ENCODE measurements at places on chromosomes 6 and 20. TPM values are rescaled to one million over a fixed set of nuclear protein-coding genes. Genes with fewer than 3 reads are reported as not detected.

DNA sequence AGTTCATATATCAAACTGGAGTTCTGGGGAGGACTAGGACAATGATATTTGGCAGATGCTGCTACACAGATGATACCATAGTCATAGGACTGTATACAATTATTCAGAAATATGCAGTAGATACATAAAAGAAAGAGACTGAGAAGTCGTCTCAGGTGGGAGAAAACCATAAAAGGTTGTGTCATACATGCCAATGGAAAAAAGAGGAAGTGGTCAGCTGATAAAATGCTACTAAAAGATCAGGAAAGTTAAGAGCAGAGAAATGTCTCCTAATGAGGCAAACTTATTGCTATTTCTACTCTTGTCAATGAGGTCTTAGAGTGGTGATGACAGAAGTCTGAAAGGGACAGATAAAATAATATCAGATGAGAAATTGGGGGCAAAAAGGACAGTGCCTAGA lies 407.6 kb downstream of the COL12A1 start:
- DNase-seq = no peak

The CYP24A1 gene
- total RNA-seq = not detected

The SLC52A3 gene
- total RNA-seq = 2.3 TPM

- no peak for DNase-seq
Measured at GRCh38 chr20:25205277-25206062, 10.0 kb downstream of the ENTPD6 start.

- DNase-seq = no peak
Measured at GRCh38 chr20:58905236-58905635, 52.7 kb downstream of the GNAS start.

DNA sequence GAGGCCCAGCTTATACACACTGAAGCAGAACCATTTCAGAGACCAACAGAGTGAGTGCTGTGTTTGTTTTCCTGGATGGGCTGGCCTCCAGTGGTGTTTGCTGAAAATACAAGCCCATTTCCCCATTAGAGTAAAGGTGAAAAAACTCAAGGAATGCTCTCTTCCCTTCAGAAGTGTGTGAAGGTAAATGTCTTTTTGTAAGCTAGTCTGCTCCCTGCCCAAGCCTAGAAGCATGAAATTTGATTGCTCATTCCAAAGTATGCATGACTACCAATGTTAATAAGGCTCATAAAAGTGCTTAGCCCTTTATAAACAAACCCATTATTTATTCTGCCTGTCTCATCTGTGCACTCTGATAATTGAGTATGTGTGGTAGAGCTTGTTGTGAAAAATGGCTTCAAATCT lies 59.1 kb downstream of the ADGRF1 start:
- DNase-seq = no peak

DNA sequence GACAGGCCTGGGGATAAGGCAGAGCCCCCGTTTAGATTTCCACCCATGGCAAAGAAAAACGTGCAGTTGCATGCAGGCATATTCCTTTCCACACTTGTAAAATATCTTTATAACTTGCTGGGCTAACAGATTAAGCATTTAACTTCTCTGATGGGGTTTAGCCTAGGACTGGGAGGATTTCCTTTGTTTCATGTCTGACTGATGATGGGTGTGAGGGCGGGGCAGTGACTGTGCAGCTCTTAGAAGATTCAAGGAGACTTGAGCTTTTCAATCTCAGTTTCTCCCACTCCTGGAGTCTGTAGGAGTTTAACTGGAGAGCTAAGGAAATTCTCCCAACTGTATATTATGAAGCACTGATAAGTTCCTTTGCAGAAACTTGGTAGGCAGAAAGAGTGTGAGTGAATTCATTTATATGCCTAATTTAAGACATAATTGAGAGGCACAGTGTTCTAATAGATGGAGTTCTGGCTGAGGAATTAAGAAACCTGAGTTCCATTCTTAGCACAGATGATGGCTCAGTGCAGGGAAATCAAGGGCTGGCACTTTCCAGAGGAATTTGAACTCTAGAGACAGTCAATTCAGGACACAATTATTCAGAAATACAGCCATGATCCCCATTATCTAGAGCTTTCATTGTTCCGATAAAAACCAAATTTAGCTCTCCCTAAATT lies 214.6 kb upstream of the CNR1 start:
- no peak for DNase-seq

The FNDC1 gene
- total RNA-seq = 1.8 TPM

The IFNGR1 gene
- total RNA-seq = 97.6 TPM

GRCh38 chr20:11867291-11867919 lies 50.3 kb upstream of the BTBD3 start:
- DNase-seq = no peak

GRCh38 chr20:39266989-39267388 lies 304.8 kb downstream of the DHX35 start:
- no peak for DNase-seq

GRCh38 chr6:10403385-10404106 lies 11.3 kb downstream of the TFAP2A start:
- DNase-seq = no peak

DNA sequence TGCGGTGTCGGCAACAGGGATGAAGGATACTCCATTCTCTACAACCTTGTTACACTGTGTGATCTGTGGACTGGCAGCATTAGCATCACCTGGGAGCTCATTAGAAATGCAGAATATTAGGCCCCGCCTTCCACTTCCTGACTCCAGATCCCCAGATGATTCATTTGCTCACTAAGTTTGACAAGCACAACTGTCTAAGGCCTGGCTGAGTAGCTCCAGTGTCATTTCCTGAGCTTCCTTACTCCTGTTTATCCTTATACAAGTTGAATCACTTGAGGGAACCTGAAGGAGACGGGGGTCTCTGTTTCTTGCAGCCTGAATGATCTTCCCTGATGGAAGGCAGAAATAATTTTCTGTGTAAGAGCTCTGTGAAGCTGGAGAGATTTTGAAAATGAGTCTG lies 32.7 kb upstream of the PROKR2 start:
- DNase-seq = no peak

The SIGLEC1 gene
- total RNA-seq = 6.4 TPM

The BEND6 gene
- total RNA-seq = 0.38 TPM

DNA sequence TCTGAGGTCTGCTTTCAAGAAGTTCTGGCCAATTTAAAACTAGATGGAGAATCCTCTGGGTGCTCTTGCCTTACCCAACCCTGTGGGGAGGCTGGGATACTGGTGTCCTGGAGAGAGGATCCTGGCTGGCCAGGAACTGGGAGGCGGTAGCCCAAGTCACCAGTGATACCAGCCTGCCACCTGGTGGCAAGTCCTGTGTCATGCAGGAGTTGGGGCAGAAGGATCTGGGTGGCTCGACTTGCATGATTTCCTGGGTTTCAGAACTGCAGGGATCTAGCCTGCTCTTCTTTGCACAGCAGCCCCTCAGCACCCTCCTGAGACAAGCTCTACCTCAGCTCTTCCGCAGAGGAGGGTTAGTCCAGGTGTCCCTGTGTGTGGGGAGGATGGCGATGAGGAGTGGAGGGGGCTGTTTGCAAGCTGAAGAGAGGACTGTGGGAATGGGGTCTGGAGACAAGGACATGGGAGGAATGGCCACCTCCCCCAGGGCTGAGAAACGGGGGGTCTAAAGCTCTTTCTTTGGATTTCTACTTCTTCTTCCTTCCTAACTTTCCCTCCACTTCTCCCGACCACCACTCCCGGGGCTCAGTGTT lies 4.2 kb downstream of the KCNK17 start:
- peak; percentile 62 for DNase-seq

- DNase-seq = no peak
Measured at GRCh38 chr20:17502105-17502504, 29.1 kb downstream of the BFSP1 start.
